MM.1S (cell line): ENCODE measurements at places on chromosomes 3 and 15.

DNA sequence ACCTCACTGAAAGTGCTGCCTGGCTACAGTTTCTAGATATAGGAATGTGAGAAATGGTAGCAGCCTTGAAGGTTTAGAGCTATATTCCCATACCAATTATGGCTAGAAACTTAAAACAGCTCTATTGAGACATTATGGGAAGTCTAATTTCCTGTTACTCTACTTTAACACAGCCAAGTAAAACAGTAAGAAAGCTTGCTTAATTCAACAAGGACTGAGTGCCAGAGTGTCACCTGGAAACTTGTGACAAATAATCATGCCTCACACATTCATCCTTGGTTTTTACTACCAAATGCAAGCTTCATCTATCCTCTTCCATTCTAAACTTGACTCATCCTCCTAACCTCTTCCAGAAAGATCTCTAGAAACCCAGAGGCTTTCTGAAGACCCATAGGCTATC is 41.7 kb downstream of the UBE3A start:
- DNase-seq = no peak

- DNase-seq = no peak
These were observed 11.5 kb downstream of the CPNE9 start for GRCh38 chr3:9715136-9715535.

DNA sequence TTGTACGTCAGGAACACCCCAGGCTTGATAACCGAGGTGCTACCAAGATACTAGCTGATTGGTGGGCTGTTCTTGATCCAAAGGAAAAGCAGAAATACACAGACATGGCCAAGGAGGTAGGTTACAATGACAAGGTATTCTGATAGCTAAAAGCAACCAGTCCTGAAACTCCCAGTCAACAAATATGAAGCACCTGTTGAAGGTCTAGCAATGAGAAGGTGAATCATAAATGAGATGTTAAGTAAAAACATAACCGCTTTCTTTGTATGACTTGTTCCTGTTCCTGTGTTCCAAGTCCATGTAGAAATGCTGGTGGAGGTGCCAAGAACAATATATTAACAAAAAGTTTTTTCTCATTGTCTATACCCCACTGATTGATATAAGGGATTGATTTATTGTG is 194.0 kb downstream of the BBX start:
- DNase-seq = no peak

DNA sequence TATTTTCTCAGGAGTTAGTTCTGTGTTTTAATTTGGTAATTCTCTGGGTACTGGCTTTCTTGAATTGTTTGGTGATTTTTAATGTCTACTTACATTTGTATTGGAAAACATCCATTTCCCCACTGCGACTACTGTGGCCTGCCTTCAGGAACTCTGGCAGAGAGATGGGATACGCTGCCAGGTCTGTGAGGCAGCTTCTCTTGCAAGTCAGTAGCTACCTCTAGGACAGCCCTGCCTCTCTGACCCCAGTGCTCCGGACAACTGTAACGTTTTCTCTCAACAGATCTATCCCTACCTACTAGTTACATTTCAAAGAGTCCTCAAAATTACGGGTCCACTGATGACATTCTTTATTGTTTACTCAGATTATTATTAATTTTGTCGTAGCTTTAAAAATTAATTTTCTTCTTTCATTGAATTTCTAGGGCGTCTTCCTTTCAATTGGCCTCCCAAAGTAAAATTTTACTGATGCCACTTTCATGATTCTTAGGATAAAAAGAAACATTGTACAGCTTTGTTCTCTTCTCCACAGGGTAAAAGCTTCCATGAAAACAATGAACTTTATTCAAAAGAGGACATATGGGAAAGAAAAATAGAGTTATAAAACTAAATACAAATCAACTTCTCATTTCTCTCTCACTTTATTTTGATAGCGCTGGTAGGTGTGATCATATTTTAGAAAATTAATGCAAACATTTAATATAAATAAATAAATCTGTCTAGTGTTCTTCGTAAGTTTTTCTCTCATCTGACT is 123.2 kb upstream of the GOLGA8J start:
- DNase-seq = no peak

- no peak for DNase-seq
These were observed 80.1 kb downstream of the ASB7 start for GRCh38 chr15:100682468-100682867.

GRCh38 chr15:31511707-31512310 is 185.2 kb downstream of the KLF13 start:
- DNase-seq = no peak

- no peak for DNase-seq
These were observed 1.6 kb upstream of the RBMS3 start for GRCh38 chr3:29279286-29279685.

DNA sequence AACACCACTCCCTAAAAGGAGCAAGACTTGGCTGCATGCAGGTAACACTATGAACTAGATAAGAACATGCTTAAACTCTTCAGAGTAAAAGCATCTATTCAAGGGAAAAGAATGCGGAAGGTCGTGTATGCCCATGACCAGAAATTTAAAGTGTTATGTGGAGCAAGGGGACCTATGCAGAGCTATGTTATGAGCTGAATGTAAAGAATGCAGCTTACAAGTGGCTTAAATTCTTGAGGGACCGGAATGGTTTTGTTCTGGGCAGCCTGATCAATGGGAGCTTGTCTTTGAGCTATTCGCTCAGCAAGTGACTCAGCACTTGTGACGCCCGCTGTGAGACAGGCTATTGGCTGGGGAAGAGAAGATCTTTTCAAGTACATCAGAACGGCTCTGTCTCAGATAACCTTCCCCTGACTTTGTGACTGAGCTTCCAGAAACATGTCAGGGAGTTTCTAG is 367.5 kb upstream of the THBS1 start:
- no peak for DNase-seq

DNA sequence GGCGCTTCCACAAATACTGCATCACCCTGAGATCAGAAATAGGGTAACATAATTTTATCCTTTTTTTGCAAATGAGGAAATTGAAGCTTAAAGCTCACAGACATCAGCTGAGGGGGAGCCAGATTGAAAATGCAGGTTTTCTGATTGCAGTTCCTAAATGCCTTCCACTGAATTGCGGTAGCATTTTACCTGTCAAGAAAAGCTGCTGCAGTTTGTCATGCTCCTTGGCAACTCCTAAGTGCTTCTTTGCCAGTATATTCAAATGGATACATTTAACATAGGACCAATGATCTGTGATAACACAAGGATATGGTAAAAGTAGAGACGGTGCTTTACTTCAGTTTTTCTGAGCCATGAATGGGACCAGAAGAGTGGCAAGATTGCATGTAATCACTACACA is 50.5 kb downstream of the SPATA16 start:
- no peak for DNase-seq

DNA sequence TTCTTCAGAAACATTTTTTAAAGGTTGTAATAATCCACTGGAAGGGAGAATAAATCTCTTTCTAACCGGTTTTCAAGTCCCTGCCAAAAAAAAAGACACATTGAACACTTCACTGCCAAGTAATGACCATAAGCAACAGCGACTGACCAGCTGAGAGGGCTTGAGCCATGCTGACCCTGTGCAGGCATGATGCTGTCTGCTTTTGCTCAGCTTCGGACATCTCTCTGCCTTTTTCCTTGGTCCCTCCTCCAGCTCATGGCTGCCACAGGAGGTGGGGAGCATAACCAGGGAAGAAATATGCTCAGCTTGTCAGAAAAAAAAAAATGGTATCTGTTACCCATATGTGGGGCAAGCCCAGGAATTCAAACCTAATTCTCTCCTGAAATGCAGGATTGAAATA is 1.5 kb downstream of the IGSF10 start:
- no peak for DNase-seq

- DNase-seq = no peak
These were observed 27.2 kb upstream of the ADAMTS7 start for GRCh38 chr15:78838489-78838888.

- no peak for DNase-seq
These were observed 81.9 kb downstream of the MITF start for GRCh38 chr3:69821133-69821532.

GRCh38 chr3:101851072-101851770 is 1.9 kb downstream of the NFKBIZ start:
- no peak for DNase-seq

- no peak for DNase-seq
These were observed 2.8 kb downstream of the MAGI1 start for GRCh38 chr3:66035763-66036477.

GRCh38 chr3:188974856-188975599 is 196.7 kb upstream of the TPRG1 start:
- no peak for DNase-seq

DNA sequence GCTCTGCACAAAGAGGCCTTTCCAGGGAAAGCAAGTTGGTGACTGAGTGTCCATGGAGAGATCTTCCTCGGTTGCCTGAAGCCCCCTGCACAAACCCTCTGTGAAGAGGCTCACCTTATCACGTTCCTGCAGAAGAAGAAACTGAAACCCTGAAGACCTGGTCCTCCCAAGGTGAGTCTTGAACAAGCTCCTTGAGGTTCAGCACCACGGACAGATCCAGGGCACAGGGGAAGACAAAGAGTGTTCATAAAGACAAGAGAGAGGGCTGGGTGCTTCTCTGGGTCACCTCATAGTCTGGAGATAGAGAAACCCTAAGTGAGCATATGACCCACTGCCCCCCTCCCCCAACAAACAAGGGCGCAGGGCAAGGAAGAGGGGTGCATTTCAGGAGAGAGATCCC is 21.7 kb upstream of the TBC1D21 start:
- DNase-seq = peak; percentile 78

GRCh38 chr3:14210843-14211594 is 32.4 kb downstream of the LSM3 start:
- no peak for DNase-seq

DNA sequence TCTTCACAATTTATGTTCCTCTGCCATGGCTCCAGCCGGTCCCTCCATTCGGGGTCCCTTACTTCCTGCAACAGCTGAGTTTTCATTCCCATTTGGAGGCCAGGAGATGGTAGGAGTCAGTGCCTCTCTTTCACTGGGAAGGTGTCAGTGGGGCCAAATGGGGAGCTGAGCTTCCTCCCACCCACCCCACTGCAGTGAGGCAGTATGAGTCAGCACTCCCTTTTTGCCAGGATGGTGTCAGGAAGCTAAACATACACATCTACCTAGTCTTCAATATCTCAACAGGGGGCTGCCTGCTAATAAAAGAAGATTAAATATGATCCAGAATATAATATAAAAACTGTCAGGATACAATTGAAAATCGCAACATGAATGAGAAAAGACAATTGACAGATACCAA is 12.7 kb upstream of the ACTC1 start:
- no peak for DNase-seq

- DNase-seq = no peak
These were observed 1.2 kb downstream of the CRABP1 start for GRCh38 chr15:78341057-78341987.

DNA sequence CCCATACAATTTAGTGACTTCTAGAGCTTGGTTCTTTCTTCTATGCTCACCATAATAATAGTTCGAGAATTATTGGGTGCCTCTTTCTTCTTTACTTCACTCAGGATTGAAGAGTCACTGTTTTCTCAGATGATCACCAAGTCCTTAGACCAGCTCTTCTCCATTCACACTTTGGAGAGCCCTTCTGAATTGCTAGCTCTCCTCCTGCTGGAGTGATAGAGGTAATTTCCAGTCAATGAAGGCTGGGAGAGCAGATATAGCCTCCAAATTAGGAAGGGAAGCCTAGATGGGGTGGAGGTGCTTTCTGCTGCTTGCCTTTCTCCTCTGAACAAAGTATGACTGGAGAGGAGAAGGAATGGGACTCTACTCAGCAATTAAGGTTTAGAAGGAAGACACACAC is 10.7 kb upstream of the BBX start:
- no peak for DNase-seq

DNA sequence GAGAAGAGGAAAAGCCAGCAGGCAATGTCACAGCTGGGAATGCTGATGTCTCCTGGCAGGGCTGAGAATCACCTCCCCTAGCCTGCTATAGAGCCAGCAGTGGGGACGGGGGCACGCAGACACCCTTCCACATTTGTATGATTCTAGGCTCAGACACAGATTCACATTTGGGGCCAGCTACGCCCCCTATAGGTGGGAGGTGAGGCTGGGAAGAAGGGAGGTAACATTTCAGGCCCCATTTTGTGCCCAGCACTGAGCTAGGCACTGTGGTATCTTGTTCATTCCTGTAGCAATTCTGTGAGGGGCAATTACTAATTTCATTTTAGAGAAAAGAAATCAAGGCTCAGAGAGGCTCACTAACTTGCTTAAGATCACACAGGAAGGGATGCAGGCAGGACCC is 15.9 kb upstream of the ACAD9 start:
- DNase-seq = no peak

GRCh38 chr15:48442011-48442410 is 110.8 kb downstream of the DUT start:
- no peak for DNase-seq

DNA sequence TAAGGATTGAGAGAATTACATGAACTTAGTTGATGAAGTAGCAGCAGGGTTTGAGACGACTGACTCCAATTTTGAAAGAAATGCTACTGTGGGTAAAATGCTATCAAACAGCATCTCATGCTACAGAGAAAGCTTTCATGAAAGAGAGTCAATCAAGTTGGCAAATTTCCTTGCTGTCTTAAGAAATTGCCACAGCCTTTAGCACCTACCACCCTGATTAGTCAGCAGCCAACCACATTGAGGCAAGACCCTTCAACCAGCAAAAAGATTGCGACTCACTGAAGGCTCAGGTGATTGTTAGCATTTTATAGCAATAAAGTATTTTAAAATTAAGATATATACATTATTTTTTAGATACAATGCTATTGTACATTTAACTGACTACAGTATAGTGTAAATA is 80.9 kb downstream of the RAP2B start:
- DNase-seq = no peak

DNA sequence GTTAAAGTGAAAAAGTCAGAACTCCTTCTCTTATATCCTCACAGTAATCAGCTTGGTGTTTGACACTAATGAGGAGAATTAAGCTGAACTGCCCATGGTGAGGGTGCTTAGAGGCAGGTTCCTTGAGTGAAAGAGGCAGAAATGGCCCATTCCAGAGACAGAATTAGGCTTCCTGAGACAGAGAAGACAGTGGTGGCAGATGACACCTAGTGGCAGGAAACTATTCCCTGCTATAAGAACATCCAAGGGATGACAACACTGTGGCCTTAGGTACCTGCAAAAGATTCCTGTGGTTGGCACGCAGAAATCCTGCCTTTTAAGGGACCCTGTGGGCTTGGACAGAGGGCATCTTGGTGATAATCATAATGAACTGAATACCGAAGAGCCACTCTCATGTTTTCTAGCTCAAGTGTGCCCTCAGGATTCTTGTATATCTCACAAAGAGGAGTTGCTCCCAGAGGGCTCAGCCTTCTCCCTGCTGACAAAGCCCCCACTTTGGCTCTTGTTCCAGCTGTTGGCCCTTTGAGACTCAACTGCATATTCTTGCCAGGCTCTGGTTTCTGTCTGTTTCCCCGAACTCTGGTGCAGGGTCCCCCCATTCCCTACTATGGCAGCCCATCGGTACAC is 56.0 kb downstream of the KBTBD12 start:
- DNase-seq = peak; percentile 52

- DNase-seq = peak; percentile 72
These were observed 16.2 kb upstream of the XIRP1 start for GRCh38 chr3:39208463-39209055.

GRCh38 chr3:12559520-12559919 is 2.6 kb downstream of the MKRN2 start:
- no peak for DNase-seq
